ENCODE measurements at places on chromosomes 16 and 17.
A peak's percentile ranks its signal among the peaks of the same experiment; 100 is the strongest.

DNA sequence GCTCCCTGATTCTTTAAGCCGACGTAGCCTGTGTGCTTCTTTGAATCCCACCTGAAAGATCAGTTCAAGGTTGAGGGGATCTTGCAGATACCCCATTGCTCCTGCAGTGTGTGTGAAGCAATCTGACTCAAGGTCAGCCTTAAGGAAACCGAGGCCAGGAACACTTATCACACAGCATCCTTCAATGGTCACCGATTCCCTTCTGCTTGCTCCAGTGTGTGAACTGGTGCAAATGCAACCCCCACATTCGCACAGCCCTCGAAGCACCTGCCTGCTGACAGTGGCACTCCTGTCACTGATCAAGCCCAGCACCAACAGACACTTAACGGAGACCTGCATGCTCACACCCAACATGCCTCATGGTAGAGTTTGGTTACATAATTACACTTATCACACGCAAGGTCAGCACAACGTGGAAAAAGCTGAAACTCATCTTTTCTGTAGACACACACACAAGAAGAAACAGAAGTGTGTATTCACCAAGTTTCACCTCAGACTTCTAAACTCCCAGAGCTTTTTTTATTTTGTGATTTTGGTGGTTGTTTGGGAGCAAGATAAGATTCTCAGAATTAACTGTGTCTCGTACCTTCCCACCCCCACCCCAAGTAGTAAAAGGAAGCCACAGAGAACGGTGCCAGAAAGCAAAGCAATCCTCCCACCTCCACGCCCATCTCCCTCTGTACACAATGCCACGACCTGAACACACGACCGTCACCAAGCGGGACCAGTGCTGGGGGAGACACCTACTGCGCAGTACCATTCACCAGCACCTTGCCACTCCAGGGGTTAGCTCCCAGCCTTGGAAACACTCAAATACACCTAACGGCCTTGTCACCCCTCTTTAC is 37.2 kb downstream of the LITAFD start:
- no peak for DNase-seq

GRCh38 chr17:337453-337852 is 15.2 kb downstream of the RPH3AL start:
- DNase-seq: no peak

DNA sequence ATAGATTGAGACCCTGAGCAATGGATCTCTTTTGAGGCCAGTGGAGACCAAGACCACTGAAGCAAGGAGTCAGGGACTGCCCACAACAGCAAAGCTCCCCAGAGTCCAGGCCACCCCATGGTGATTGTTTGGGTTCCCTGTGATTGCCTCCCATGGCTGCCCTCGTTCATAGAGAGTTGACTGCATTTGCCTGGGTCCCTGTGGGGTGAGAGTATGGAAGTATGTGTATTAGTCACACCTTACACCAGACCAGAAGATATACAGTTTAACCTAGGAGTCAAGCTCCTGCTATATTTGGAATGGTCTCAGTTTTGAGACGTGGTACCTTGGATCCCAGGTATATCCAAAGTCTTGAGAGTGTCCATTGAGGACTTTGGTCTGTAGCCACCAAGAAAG is 20.2 kb downstream of the HLF start:
- no peak for DNase-seq

GRCh38 chr16:51553910-51554309 is 402.8 kb upstream of the SALL1 start:
- no peak for DNase-seq

DNA sequence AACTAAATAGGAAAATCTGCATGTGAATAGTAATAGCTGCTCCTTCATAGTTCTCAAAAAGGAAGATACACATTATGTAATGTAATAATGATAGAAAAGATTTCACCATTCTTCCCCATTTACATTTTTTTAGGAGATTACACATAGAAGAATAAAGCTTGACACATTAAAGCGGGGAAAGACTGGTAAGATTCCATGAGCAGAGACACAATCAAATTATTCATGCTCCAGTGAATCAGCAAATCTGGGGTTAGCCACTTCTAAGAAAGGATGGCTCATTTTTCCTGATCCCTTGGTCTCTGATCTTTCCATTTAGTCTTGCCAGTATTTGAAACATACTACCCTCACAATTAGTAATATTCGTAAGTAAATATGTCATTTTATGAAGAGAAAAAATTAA is 81.9 kb downstream of the CA4 start:
- DNase-seq: no peak

DNA sequence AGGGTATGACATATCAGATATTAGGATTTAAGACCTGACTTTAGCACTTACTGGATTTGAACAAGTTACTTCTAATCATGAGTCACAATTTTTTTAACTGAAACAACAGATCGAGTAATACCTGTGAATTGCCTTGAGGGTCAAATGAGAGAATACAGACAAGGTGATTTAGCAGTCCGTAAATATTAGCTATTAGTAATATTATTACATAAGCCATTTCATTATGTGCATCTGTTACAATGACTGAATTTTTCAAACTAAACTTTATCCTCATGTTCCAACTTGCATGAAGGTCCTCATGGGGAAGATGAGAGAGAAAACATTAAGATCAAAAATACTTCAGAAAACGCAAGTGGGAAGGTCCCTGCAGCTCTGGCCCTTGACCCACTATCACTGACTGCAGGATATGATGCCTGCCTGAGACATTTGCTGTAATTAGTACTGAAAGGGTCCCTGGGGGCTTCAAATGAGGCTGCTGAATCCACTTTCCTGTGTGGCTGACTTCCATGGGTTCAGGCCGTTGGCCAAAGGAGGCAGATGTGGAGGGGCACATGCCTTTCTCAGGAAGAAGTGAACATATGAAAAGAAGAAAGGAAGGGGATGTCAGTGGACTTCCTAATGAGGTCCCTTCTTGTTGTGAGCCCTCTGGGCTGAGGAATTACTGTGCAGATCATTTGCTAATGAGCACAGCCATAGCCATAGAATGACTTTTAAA is 441.7 kb downstream of the CDH11 start:
- DNase-seq: no peak

- no peak for DNase-seq
Measured at GRCh38 chr16:35364263-35364662, 1904.9 kb downstream of the TP53TG3F start.

GRCh38 chr17:77208217-77208808 is 67.5 kb downstream of the SEC14L1 start:
- no peak for DNase-seq

DNA sequence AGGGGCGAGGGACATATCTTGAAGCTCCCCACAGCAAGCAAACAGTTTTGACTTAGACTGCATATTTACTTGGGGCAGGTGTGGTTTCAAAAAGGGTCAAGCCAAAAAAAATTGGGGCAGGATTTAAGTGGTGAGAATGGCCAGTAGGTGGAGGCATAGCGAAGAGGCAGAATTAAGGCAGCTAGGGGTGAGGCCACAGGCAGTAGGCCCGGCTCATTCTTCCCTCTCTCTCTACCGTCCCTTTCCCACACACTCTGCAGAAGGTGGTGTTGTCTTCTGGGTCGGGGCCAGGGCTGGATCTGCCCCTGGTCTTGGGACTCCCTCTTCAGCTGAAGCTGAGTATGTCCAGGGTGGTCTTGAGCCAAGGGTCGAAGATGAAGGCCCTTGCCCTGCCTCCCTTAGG is 2.6 kb downstream of the SHBG start:
- DNase-seq: peak; percentile 71

- no peak for DNase-seq
Measured at GRCh38 chr17:4533523-4534504, 21.4 kb downstream of the MYBBP1A start.

DNA sequence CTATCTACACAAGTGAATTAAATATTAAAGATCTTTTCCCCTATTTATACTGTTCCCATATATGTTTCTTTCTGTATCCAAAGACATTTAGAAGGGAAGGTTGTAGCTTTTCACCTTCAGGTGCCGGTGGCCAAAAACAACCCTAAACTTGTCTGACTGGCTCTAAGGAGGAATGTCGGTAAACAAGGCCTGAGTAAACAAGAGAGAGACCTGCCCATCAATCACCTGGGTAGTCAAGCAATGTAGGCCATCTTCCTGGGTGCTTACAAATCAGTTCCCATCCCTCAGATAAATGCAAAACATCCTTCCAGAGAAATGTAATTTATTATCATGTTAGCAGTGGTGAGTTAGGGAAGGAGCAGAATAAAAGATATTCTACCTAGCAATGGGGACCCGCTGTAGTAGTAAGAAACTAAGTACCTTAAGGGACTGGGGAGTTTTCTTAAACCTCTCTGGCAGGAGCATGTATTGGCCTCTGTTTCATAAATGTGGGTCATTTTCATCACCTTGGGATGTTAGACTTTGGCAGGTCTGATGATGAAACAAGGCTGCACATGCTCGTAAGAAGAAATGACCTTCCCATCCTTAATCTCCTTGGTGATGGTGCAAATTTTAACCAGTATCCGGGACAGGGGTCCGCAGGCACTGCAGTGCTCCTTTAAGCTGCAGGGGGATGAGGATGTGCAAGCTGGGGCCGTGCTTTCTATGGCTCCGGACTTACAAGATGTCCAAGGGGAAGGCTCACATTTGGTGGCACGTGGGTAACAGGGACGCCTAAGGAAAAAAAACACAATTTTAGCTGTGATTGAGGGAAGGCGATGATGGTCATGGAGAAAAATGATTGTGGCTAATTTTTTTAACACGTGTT is 8.4 kb downstream of the KRT39 start:
- DNase-seq: no peak

DNA sequence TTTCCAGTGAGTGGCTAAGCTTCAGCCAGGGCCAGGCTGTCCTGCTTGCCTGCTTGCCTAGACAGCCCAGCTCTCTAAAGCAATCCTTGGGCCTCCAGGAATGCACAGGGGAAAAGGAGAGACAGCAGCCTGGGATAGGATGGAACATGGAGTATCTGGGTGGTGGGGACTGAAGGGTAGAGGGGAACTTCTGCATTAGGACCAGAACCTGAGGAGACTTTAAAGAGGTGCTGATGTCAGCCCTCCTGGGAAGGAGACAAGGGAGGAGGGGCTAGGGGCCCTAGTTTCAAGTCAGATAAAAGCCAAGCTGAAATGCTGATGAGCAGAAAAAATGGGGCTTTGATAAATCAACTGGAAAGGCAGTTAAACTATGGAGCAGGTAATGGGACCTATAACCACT is 1.8 kb downstream of the HOXB7 start:
- DNase-seq: no peak

- no peak for DNase-seq
Measured at GRCh38 chr16:9761870-9762269, 420.4 kb downstream of the GRIN2A start.

GRCh38 chr16:88013091-88013609 is 61.9 kb downstream of the BANP start:
- no peak for DNase-seq

DNA sequence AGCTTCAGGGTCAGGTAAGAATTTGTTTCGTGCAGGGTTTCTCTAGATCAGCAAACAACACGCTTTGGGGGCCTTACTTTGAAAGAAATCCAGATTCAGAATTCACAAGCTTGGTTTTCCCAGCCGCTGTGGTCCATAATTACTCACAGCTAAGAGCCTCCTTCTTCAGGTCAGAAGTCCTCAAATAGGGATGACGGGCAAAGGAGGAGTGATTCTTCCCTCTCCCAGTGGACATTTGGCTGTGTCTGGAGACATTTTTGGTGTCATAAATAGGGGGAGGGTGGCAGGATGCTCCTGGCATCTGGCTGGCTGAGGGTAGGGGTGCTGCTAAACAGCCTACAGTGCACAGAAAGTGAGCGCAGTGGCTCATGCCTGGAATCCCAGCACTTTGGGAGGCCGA is 48.6 kb upstream of the USP7 start:
- DNase-seq: no peak

DNA sequence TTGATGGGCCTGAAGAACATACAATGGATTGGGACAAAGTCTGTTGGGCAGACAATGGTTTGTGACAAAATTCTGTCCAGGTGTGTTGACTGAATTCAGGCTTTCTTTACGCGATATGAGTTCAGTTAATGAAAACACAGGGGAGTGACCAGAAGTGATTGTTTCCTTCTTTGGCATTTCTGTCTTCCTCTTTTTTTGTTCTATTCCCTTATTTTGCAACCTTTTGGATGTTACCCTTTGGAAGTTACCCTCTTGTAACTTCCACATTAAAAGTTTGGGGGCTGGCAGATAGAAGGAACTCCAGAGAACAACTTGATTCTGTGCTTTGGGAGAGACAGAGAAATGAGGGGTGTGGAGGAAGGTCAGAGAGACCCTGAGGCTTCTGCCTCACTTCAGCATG is 126.7 kb downstream of the PITPNC1 start:
- DNase-seq: no peak

DNA sequence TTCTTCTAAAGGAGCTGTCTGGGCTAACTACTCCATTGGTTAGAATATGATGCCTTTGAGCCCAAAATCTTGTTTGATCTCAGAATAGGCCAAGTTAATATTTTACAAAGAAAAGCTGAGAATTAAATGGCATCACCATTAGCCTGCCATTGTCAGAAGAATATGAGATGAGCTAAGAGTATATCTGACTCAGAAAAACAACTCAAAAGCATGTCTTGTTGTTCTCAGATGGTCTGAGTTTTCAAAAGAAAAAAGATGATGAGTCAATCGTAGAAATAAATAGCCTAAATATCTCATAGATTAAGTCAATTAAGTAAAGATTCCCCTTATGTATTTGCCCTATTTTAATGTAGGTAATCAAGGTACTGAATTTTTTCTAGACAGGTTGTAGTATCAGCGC is 197.1 kb upstream of the TBX2 start:
- DNase-seq: no peak

DNA sequence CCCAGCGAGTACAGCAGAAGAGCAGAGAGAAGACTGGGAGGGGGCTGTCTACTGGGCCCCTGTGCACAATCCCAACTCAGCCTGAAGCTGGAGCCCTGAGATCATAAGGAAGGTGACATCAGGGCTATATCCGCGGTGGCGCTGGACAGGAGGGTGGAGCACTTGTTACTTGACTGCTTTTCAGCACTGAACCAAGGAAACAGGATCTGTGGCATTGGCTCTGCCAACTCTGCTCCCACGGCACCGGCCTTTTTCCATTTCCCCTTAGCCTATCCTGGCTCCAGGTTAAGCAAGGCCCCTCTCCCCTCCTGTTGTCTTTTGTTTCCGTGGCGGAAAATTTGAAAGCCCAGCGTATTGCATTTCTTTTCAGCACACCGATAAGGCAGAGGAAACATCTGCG is 125.0 kb upstream of the IRX3 start:
- DNase-seq: no peak

- DNase-seq: no peak
Measured at GRCh38 chr17:82275326-82275725, 1.8 kb upstream of the CSNK1D start.

DNA sequence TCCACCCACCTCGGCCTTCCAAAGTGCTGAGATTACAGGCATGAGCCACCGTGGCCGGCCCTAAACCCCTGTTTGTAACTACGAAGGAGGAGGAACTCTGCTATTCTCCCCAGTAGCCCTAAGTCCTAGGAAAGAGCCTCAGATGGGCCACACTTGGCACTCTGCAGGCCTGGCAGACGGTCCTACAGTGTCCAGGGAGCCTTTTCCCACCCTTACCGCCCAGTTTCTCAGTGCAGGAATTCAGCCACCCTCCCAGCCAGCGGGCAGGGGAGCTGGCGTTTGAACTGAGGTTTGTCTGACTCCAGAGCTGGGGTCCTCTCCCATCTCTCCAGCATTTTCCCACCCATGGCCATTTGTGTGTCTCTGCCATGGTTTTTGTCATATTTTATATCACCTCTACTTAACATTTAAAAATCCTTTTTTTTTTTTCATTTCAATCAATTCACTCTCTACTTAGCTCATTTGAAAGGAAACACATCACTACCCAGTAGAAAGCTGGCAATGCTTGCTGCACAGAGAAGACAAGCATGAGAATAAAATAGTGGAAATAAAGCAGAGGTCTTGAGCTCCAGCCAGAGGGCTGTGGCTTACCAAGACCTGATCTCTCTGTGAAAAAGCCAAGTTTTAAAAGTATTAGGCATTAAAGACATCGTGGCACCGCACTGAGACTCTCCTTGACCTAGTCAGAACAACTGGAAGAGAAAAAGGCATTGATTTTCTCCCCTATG is 34.9 kb downstream of the BCO1 start:
- no peak for DNase-seq
